HAP-1 (cell line): ENCODE measurements at places on chromosomes 5 and 9.

- no peak for DNase-seq
These were observed 2.4 kb downstream of the SPINK6 start for GRCh38 chr5:148205044-148205806.

- DNase-seq = no peak
These were observed 11.0 kb downstream of the AKNA start for GRCh38 chr9:114376586-114377445.

GRCh38 chr5:170302653-170303501, 5.3 kb upstream of the LCP2 start:
- no peak for DNase-seq

DNA sequence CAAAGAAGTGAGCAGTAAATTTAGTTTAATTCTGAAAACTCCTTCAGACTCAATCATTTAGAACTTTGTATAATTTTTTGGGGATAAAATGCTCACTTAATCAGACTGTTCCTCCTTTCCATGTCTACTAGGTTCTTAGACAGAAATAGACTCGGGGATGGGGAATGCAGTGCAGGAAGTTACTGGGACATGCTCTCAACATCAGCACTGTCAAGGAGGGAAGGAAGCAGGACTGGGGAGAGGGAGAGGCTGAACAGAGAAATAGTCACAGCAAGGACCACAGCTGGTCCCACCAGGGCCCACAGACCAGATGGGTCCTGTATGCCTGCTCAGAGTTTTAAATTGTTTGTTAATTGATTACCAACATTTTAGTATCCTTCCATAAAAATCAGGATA, 310.1 kb upstream of the MSX2 start:
- no peak for DNase-seq

DNA sequence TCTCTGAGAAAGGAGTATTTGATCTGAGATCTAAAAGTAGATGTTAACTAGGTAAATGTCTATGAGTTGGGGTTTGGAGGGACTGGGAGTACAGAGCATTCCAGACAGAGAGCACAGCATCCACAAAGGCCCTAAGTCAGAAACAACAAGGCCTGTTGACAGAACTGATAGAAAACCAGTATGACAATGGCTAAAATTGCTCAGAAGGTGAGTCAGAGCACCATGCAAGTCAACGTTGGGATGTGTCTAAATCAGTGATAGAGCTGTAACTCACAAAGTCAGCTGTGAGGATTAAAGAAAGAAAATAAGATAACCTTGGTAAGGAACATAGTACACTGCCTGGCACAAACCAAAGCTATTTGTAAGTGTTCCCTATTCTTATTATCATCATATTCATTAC, 124.0 kb downstream of the CETN3 start:
- DNase-seq = no peak

DNA sequence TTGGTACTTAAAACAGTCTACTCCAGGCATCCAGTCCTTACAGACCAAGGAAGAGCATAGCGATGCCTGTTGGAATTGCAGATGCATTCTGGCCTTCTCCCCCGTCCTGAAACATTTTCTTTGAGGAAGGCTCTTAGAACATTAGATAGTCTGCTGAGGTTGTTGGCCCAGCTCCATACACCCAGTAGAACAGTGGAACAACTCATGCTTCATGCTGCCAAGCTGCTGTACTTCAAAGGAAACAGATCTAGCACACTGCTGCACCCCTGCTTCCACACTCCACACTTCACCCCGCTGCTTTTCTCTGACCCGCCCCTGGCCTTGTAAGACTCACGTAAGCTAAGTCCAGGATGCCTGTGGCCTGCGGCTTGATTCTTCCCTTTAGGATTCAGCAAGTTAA, 33.4 kb upstream of the NCS1 start:
- DNase-seq = no peak

DNA sequence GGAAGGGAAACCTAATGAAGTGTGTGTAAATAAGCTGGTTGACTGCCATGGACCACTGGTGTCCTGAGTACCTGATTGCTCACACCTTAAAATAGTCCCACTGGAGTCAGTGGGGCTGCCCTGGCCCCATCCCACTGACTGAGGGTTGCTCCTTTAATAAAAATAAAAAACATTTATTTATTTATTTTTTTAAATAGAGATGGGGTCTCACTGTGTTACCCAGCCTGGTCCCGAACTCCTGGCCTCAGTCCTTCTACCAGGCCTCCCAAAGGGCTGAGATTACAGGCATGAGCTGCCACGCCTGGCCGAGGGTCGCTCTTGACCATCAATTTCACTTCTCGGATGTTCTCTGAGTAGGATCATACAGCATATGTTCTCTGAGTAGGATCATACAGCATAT, 394.2 kb upstream of the IRX2 start:
- no peak for DNase-seq

- DNase-seq = no peak
These were observed 30.7 kb downstream of the MED10 start for GRCh38 chr5:6347673-6348072.

GRCh38 chr5:17001428-17001827, 65.3 kb upstream of the MYO10 start:
- DNase-seq = no peak

DNA sequence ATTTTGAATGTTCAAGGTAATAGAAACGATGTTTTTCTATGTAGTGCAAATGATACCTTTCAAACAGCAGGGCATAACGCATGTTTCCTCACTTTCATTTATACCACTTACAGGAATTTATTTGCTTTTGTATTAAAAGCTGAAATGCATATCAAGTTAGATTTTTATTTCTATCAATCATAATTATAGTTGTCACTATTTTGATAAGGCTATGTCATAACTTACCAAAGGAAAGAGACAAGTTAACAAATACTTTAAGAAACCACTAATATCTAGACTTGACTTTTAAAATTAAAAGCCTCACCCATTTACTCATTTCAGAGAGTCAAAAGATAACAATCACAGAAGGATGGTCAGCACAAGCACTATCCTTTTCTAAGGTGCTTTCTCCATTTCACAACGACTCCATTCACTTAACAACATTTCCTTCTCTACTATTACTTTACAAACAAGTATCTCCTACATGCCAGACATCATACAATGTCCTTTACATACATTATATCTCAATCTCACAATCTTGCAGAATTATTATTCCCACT, 12.6 kb downstream of the ERP44 start:
- no peak for DNase-seq

- no peak for DNase-seq
These were observed 12.8 kb downstream of the NR4A3 start for GRCh38 chr9:99834474-99834873.

- no peak for DNase-seq
These were observed 98.5 kb downstream of the MRPS27 start for GRCh38 chr5:72221541-72221940.

- DNase-seq = no peak
These were observed 449.2 kb upstream of the ACTBL2 start for GRCh38 chr5:57931807-57932206.
